Activated CD4-positive, alpha-beta T cell treated with anti-CD3 and anti-CD28 coated beads, Interleukin-2, amount 10 ng/mL, durations not matched to agents 24 days and 14 days (primary cell): ENCODE measurements at places on chromosomes 16 and 17.

DNA sequence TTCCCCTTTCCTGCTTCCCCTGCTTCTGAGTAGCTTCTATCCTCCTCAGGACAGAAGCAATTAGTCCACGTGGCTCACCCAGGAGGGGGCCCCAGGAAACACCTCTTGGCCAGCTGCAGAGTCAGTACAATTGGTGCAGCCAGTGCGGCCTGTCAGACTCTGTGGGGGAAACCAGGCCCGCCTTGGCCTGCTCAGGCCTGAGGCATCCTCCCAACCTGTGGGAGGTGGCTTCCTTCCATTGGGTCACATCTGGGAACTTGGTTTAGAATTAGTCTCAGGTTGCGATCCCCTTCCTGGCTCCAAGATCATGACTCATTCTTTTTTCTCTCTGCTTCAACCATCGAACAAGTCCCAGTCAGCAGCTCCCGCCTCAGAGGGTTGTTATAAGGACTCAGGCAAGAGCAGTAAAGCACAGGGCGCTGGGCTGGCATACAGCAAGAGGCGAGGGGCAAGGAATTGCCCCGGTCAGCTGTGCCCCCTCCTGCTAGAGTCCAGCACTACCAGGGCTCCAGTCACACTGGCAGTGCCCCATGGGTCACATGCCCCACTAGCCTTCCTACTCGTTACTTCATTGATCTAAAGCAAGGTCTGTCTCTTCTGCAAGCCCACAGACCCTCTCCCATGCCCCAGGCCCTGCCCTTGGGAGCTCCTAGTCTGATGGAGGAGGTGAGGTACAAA lies 8.1 kb upstream of the EPX start:
- H3K4me3 ChIP-seq = no peak overlapping the region
- no peaks in the 10 kb centered on the region for H3K36me3 ChIP-seq
- H3K27ac ChIP-seq = no peak overlapping the region
- no peak for DNase-seq
- peaks cover 6% of the 10 kb centered on the region for H3K27me3 ChIP-seq

DNA sequence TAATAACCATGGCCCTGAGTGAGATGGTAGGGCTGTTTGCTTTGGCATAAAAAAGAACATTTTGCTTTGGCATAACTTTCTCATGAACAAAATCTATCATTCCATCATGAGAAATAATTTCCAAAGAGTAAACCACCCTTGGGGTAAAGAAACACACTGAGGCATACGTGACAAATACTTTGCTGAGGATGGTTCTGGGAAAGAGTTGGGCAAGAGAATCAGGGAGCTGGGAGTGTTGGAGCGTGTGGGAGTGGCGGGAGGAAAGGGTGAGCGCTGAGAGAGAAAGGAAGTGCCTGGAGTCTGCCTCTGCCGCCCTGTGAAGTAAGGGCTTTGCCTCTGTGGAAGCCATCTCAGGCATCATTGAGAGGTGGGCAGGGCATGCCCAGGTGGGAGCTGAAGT lies 60.2 kb upstream of the ARHGAP44 start:
- H3K27ac ChIP-seq = no peak overlapping the region
- no peaks in the 10 kb centered on the region for H3K36me3 ChIP-seq
- no peaks in the 10 kb centered on the region for H3K27me3 ChIP-seq
- H3K4me1 ChIP-seq = no peaks in the 10 kb centered on the region

DNA sequence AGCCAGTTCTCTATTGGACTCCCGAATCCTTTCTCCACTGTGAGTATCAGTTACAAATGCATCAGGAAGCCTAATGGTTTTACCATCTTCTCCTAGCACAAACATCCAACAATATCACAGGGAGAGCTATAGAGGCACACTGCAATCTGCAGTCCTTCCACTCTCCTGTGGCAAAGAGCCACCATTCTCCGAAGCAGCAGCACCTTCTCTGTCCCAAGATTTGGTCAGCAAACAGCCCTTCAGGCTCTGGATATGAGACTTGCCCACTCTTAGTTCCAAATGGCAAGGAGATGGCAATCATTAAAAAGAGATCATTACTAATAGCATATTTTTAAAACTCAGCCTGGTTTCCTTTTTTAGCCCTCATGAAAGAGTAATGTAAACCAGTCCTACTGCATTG lies 223.4 kb downstream of the HS3ST3A1 start:
- no peaks in the 10 kb centered on the region for H3K36me3 ChIP-seq
- no peaks in the 10 kb centered on the region for H3K4me1 ChIP-seq
- no peak overlapping the region for H3K4me3 ChIP-seq
- H3K27me3 ChIP-seq = no peaks in the 10 kb centered on the region
- DNase-seq = no peak

DNA sequence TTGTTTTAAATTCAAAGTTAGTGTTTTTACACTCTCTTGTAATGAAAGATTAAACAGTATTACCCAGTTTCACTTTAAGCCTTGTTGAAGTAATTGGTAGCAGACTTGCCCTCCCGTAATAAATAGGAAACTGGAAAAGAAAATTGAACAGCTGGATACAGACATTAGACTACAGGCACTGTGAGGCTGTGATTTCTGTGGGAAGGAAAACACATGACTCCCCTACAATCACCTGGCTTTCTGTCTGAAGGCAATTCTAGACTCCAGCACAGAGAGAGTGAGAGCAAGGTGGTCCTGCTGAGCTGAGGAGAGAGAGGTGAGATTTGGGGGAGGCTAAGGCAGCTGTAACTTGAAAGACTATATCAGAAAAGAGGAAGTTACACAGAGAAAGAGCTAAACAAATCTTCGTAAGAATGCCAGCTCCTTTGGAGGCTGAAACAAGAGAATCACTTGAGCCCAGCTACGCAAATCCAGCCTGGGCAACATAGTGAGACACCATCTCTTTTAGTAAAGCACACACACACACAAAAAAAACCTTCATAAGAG lies 57.8 kb upstream of the CDYL2 start:
- H3K36me3 ChIP-seq = no peaks in the 10 kb centered on the region
- no peak overlapping the region for H3K27ac ChIP-seq
- no peak overlapping the region for H3K4me3 ChIP-seq
- H3K4me1 ChIP-seq = no peaks in the 10 kb centered on the region
- peaks cover 13% of the 10 kb centered on the region for H3K27me3 ChIP-seq
- no peak for DNase-seq

DNA sequence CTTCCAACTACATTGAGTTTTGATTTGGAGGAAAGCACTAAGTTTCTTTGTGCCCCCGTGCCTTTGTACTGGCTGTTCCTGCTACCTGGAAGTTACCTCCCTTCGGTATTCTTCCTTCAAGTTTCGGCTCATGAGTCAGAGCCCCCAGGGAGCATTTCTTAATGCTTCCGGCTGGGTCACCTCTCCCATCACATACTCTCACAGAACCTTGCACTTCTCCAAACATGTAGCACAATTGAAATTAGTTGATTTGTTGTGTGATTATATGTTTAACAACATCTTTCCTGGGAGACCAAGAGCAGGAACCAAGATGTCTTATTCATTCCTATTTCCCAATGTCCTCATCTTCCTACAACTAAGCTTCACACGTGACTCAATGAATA lies 158.6 kb upstream of the CDH5 start:
- no peaks in the 10 kb centered on the region for H3K27me3 ChIP-seq
- no peak overlapping the region for H3K4me3 ChIP-seq
- H3K27ac ChIP-seq = no peak overlapping the region
- no peaks in the 10 kb centered on the region for H3K36me3 ChIP-seq

GRCh38 chr16:68800257-68800875 lies 43.0 kb upstream of the TANGO6 start:
- H3K4me1 ChIP-seq = no peaks in the 10 kb centered on the region
- peak; percentile 87 for DNase-seq
- no peaks in the 10 kb centered on the region for H3K36me3 ChIP-seq
- H3K27me3 ChIP-seq = peaks cover 1% of the 10 kb centered on the region
- H3K27ac ChIP-seq = no peak overlapping the region

DNA sequence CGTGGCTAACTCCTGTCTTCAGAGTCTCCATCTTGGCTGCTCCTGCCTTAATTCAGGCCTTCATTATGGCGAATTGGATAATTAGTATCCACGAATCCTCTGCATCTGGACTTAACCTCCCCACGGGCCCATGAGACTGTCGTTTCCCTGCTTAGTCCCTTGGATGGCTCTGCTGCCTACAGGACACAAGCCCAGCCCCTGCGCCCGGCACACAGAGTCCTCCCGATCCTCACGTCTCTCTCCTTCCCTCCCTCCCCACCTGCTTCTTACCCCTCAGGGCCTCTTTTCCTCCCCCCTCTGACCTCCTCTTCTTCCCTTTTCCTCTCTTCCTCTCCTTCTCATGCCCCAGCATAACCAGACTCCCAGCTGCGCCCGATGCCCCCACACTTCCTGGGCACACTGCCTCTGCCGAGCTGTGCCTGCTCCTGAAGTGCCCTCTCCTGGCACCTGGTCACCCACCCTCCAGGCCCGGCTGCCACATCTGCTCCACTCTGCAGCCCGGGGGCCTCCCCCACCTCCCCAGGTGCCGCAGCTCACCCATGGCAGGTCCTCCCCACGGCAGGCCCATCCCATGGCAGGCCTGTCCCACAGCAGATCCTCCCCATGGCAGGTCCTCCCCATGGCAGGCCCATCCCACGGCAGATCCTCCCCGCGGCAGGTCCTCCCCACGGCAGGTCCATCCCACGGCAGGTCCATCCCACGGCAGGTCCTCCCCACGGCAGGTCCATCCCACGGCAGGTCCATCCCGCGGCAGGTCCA lies 45.9 kb downstream of the RPH3AL start:
- no peak overlapping the region for H3K27ac ChIP-seq
- no peaks in the 10 kb centered on the region for H3K27me3 ChIP-seq
- H3K4me1 ChIP-seq = no peaks in the 10 kb centered on the region
- DNase-seq = no peak
- H3K36me3 ChIP-seq = no peaks in the 10 kb centered on the region
- H3K4me3 ChIP-seq = no peak overlapping the region

DNA sequence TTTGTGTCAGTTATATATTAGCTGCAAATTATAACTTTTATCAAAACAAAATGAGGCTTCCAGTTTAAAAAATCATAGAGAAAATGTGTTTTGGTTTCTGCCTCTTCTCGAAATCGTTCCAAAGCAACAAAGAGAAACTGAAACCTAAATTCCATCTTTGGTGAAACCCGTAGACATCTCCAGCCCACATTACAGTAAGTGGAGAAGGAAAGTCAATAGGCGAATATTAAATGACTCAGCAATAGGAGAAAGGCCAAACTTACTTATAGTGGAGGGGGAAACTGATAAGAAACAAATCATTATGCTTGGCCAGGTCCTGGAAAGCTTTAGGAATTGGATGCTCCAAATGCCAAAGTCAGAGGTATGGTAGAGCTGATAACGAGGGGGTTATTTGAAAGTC lies 103.0 kb upstream of the SHISA6 start:
- no peak overlapping the region for H3K4me3 ChIP-seq
- no peak for DNase-seq
- H3K27ac ChIP-seq = no peak overlapping the region
- H3K27me3 ChIP-seq = no peaks in the 10 kb centered on the region
- H3K4me1 ChIP-seq = no peaks in the 10 kb centered on the region
- no peaks in the 10 kb centered on the region for H3K36me3 ChIP-seq

- H3K4me3 ChIP-seq = no peak overlapping the region
- no peak for DNase-seq
- H3K4me1 ChIP-seq = peaks cover 18% of the 10 kb centered on the region
- H3K27me3 ChIP-seq = no peaks in the 10 kb centered on the region
Measured at GRCh38 chr17:67157732-67158639, 87.0 kb downstream of the HELZ start.

DNA sequence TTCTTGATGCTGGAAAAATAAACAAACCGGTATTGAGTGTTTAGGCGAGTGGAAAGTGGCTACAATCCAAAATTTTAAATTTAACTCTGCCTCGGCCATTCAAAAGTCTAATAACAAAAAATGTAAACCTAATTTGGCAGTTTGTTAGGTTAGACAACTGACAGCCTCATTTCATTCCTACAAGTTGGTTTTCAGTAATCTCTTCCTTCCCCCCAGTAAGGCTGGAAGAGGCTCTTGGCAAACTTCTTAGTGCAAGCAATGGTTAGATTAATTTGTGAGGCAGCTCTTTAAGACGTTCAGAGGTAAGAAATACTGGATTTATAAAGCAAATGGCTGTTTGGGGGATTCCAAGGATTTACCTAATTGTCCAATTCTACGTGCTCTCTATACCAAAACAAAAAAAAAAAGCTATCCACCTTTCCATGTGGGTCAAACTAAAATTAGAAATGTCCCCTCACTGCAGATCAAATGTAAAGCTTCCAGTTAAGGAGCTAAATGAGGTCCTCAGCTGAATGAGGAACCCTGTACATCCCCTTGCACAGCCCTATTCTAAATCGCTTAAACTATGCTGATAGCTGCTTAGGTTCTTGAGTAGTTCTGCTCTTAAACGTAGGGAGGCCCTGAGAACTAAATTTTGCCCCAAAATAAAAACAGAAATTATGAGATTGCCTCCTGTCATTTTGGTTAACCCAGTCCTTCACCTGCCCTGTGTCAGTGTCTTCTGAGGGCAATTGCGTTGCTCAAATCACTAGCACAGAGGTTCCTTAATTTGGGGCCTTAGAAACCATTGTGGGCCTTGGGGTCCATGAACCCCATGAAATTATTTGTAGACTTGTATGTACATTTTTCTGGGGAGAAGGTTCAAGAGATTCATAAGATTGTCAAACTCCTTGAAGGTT lies 2.9 kb downstream of the HEXIM1 start:
- H3K4me1 ChIP-seq = peaks cover 39% of the 10 kb centered on the region
- peaks cover 3% of the 10 kb centered on the region for H3K27me3 ChIP-seq
- peak overlapping the region; percentile 76 for H3K27ac ChIP-seq
- H3K4me3 ChIP-seq = peak overlapping the region; percentile 98
- DNase-seq = no peak
- peaks cover 27% of the 10 kb centered on the region for H3K36me3 ChIP-seq

- H3K4me3 ChIP-seq = no peak overlapping the region
- no peak for DNase-seq
- no peak overlapping the region for H3K27ac ChIP-seq
Measured at GRCh38 chr17:73297934-73298861, 13.6 kb downstream of the CDC42EP4 start.

GRCh38 chr16:87647431-87648185 lies 45.3 kb downstream of the JPH3 start:
- DNase-seq = no peak
- no peak overlapping the region for H3K4me3 ChIP-seq
- no peak overlapping the region for H3K27ac ChIP-seq
- H3K36me3 ChIP-seq = no peaks in the 10 kb centered on the region
- H3K4me1 ChIP-seq = peaks cover 3% of the 10 kb centered on the region

DNA sequence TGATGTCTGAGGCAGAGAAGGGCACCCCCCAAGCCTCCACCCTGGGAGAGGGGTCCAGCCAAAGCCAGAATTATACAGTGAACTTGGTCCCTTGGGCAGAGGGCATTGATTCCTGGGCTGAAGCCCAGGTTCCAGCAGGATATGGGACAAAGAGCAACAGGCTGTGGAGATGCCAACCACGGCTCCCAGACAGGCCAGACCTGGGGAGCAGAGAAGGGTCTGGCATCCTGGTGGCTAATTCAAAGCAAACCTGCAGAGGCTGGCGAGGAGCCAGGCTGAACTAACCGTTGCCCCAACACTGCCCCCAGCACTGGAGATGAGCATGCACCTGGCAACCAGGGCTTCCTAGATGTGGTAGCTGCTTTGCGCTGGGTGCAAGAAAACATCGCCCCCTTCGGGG lies 3.0 kb downstream of the CES3 start:
- peaks cover 5% of the 10 kb centered on the region for H3K36me3 ChIP-seq
- no peaks in the 10 kb centered on the region for H3K27me3 ChIP-seq
- no peak for DNase-seq
- H3K4me1 ChIP-seq = peaks cover 19% of the 10 kb centered on the region
- no peak overlapping the region for H3K27ac ChIP-seq

- H3K4me1 ChIP-seq = no peaks in the 10 kb centered on the region
- no peak overlapping the region for H3K27ac ChIP-seq
- no peak overlapping the region for H3K4me3 ChIP-seq
- H3K36me3 ChIP-seq = no peaks in the 10 kb centered on the region
Measured at GRCh38 chr17:12463102-12463501, 202.6 kb upstream of the MYOCD start.

GRCh38 chr16:52494145-52494544 lies 52.8 kb downstream of the TOX3 start:
- no peaks in the 10 kb centered on the region for H3K4me1 ChIP-seq
- no peaks in the 10 kb centered on the region for H3K27me3 ChIP-seq
- H3K36me3 ChIP-seq = no peaks in the 10 kb centered on the region
- DNase-seq = no peak
- no peak overlapping the region for H3K27ac ChIP-seq
- H3K4me3 ChIP-seq = no peak overlapping the region
